ENCODE measurements at places on chromosomes 1 and 21. TPM values are rescaled to one million over a fixed set of nuclear protein-coding genes. Genes with fewer than 3 reads are reported as not detected.

GRCh38 chr1:182624577-182624976 lies 20.4 kb upstream of the RGS16 start:
- no peak for DNase-seq

GRCh38 chr1:106880226-106880625 lies 176.2 kb upstream of the PRMT6 start:
- no peak for DNase-seq

GRCh38 chr1:21090463-21090862 lies 86.2 kb downstream of the EIF4G3 start:
- no peak for DNase-seq

DNA sequence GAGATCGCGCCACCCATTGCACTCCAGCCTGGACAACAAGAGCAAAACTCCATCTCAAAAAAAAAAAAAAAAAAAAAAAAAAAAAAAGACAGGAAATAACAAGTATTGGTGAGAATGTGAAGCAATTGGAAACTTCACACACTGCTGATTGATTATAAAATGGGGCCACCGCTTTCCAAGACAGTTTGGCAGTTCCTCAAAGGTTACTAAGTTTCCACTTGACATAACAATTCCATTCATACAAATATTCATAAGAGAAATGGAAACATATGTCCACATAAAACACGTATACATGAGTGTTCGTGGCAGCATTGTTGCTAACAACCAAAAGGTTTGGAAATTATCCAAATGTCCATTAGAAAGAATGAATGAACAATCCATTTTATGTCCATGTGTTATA lies 26.3 kb downstream of the USP24 start:
- DNase-seq: no peak

DNA sequence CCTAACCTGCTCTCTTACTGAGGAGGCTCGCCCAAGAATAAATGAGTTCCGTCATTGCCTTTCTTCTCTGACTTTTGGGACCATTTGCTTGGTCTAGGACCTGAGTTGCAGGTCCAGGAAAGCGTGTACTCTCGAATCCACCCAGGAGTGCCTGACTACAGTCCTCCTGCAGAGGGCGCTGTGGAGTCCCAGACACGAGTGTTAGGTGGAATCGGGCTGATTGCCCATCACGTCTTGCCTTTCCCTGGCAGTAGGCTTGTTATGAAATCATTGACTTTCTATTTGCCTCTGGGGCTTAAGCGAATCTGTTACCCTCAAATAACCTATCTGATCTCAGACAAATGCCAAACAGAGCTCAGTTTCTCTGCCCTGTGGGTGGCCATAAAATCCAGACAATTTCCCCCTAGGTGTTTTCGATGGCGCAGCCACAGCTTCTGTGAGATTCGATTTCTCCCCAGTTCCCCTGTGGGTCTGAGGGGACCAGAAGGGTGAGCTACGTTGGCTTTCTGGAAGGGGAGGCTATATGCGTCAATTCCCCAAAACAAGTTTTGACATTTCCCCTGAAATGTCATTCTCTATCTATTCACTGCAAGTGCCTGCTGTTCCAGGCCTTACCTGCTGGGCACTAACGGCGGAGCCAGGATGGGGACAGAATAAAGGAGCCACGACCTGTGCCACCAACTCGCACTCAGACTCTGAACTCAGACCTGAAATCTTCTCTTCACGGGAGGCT lies at the start of gene IL20:
TSS of gene IL20 (plus strand) at position 685 of the 733 bp plus-strand sequence. CDS start 230 bp downstream, outside the sequence.
- DNase-seq: peak; percentile 31

DNA sequence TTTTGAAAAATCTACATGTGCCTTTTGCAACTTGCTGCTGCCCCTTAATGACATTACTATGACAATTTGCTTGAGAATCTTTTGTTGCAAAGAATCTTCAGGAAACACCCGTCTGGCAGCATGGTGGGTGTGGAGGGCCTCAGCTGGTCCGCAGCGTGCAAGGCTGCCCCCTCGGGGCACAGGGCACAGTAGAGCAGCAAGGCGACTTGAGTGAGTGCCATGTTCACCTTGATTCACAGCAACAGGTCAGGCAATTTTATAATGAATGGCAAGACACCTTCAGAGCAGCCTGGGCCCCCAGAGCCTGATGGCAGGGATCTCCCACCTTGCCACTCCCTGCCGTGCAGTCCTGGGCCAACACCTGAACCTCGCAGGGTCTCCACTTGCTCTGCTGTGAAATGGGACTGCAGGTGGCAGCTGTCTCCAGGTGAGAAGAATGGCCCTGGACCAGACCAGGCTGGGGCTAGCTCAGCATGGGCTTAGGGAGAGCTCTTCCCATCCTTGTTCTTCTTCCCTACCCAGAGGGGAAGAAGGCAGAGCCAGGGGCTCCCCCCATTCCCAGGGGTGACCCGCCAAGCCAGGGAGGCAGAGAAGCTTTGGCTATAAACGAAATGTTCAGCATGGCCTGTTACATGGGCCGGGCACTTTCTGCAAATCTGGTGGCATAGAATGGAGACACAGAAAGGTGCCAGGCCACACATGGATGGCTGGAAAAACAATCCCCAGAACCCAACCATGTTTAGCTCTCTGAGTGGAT lies 34.5 kb upstream of the ACTRT2 start:
- no peak for DNase-seq

- DNase-seq: no peak
These were observed 13.4 kb downstream of the LAPTM5 start for GRCh38 chr1:30744060-30744756.

- no peak for DNase-seq
These were observed 494 bp downstream of the UBE2J2 start for GRCh38 chr1:1273209-1273511.

- no peak for DNase-seq
These were observed 12.6 kb upstream of the SAMD11 start for GRCh38 chr1:910881-911721.

DNA sequence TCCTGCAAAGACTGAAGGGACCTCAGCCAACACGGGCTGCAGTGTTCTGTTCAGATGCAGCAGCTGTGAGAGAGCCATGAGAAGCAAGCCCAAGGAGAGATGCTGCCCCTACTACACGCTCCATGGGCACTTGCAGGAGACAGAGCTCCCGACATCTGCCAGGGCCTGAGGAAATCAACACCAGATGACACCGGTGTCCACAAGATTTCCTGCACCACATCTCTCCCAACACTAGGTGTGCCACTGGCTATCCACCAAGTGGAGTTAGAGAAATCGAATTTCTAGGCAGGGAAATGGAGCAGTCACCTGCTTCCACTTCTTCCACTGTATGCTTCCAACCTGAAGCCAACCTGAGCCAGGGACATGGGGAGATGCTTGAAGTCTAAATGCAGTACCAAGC lies 445.3 kb downstream of the RWDD3 start:
- no peak for DNase-seq

DNA sequence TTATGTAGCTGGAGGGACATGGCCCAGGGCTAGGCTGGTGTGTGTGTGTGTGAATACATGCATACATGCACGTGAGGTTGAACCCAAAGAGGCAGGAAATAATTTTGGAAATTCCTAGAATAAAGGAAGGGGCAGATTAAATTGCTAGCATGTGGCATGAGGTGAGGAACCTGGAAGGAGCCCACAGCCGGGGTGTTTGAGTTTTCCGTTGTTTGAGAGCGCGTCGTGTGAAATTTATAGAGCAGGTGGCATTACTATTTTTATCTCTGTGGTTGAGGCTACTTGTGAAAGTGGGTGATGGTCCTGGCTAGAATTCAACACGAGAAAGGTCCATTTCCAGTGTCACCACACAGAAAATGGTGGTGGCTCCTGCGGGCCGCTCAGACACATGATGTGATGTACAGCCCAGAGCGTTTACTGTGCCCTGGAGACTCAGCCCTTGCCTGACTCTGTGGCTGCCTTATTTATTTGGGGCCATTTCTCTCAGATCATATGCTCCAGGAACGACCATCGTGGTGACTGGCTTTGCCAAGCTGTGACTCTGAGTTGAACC lies 48.0 kb downstream of the BACE2 start:
- DNase-seq: no peak

DNA sequence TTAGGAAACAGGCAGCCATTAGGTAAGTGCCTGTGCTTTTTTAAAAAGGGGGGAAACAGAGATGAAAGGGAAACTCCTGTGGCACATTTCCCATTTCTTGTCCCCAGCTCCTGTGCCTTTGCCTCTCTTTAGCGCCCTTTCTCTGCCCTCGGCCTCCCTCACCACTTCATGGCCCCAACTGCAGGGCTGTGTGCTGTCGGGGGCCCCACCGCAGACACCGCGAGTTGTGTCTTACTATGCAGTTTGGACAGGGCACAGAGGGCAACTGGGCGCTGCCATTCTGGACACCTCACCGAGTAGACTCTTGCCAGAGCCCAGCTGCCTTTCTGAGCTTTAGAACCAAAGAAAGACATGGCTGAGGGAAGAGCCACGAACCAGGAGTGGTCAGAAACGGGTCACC lies 93.7 kb upstream of the LPGAT1 start:
- no peak for DNase-seq

- no peak for DNase-seq
These were observed 132.0 kb upstream of the ZC3H11B start for GRCh38 chr1:219744652-219745469.

DNA sequence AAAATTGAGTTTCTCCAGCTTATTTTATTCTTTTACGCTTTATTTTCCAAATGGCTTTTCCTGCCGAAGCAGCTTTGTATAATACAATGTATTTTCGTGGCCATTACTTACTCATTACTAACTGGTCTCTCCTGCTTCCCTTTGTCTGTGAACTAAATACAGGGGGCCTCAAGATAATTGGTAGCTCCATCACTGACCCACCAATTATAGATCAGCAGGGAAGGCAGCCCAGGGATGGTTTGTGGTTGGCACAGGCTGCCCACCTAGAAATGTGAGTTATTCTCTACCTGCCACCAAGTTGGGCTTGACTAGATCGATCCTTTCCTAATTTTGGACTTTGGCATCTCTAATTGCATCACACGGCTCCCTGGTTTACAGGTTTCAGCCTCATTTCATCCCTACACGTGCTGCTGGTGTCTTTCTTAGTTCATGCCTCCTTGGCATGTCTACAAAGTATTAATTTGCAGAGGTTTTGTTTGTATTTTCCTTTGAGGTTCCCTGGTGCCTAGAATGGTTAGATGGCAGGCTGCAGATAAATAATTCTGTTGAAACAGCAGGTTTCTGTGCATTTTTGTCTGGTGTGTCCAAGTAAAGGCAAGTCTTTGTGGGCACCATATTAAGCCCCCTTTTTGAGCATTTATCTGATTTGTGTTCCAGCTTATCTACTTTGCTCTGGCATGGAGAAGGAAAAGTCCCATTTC lies 35.2 kb downstream of the PEX14 start:
- no peak for DNase-seq

- DNase-seq: no peak
These were observed 26.3 kb upstream of the PALMD start for GRCh38 chr1:99619583-99619982.

- DNase-seq: no peak
These were observed 25.8 kb downstream of the PRDM2 start for GRCh38 chr1:13725714-13726175.

The AVPR1B gene
- total RNA-seq: not detected

The TMPRSS15 gene
- total RNA-seq: not detected

The SERPINC1 gene
- total RNA-seq: 0.61 TPM

The NTNG1 gene
- total RNA-seq: 1.4 TPM

The MANEAL gene
- 9.2 TPM for total RNA-seq

The PTPRC gene
- total RNA-seq: 157 TPM

The DMRTA2 gene
- not detected for total RNA-seq

The ZNF683 gene
- total RNA-seq: not detected

The CD53 gene
- 358 TPM for total RNA-seq

The RIMKLA gene
- 0.19 TPM for total RNA-seq

The CELA3A gene
- total RNA-seq: 9.0 TPM

The AKIRIN1 gene
- 46.1 TPM for total RNA-seq

The PCP4 gene
- total RNA-seq: not detected

All from GM12878 (cell line).